Activated naive CD8-positive, alpha-beta T cell treated with anti-CD3 and anti-CD28 coated beads, Interleukin-2, amount 50 U/mL, for 24 hours (primary cell): ENCODE measurements at places on chromosomes 2 and 18.

GRCh38 chr2:148493822-148494563, 150.6 kb upstream of the EPC2 start:
- no peak for DNase-seq

DNA sequence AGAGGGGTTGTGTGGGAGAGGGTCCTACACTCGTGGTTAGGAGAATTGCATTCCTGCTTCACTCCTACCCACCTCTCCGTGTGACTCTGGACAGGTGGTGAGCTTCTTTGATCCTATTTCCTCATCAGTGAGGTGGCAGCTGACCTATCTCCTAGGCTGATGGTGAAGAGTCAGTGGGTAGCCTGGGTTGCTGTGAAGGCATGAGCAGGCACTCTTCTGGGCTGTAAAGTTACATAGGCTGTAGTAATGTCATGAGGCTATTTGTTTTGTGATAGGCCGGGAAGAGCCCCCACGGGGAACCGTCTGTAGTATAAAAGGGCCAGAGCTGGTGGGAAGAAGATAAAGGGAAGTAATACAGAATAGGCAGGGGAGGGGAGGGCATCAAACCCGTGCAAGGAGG, 83.8 kb downstream of the TMEM247 start:
- no peak for DNase-seq

DNA sequence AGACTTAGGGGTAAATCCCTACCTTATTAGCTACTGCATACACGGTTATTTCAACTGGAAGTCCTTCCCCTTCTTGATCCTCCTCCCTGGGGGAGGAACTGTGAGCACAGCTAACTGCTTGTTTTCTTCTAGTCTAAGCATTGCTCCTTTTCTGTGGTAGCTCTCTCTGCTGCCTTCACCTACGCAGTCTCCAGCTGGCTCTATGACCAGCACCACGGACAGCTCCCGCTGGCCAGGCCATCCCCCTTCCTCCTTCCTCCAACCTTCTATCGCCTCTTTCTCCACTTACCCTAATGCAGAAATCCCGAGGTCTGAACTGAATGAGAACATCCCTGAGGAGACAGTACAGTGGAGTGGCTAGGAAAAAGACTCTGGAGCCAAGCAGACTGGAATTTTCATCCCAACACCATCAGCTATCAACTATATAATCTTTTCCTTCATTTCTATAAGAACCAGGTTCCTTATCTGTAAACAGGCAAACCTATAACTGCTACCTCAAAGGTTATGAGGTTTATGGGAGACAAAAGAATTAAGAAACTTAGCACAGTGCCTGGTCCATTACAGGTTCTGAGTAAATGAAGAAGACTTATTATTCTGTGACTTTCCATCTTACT, 4.7 kb upstream of the CFAP65 start:
- DNase-seq, result peak; percentile 33

GRCh38 chr2:86056590-86057331, 48.9 kb downstream of the POLR1A start:
- DNase-seq, result no peak

DNA sequence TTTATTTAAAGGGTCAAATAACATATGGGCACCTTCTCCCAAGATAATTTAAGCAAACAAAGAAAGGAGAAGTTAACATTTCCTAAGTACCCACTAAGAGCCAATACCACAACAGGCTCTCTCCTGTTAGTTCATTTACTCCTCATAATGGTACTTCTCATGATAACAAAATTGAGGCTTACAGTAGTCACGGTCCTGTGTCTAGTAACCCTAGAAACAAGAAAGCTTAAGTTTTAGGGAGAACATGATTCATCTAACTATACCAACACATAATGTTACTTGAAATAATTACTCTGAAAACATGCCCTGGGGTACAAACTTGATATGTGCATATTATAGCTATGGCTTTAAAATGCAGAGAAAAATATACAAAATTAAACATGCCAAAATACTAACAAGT, 19.8 kb downstream of the IWS1 start:
- no peak for DNase-seq

GRCh38 chr2:231680285-231680991, 27.9 kb upstream of the PTMA start:
- no peak for DNase-seq

DNA sequence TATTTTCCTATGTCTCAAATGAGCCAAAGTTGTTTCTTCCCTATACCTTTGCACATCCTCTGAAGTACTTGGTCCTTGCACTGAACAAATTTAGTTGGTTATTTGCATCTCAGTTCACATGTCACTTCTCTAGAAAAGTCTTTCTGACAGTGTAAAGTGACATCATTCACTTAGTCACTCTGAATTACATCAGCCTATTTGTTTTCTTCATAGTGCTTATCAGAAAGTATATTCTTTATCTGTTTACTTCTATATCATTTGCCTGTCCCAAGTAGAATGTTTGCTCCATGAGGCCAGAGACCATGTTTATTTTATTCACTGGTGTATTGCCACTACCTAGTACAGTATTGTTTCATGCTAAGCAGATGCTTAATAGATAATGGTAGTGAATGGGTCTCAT, 173.7 kb downstream of the HNMT start:
- no peak for DNase-seq

GRCh38 chr2:73730810-73731209, 6.3 kb downstream of the TPRKB start:
- DNase-seq, result no peak

GRCh38 chr2:167749016-167749415, 498.4 kb downstream of the STK39 start:
- no peak for DNase-seq

- DNase-seq, result no peak
Observed at GRCh38 chr2:50694798-50695197, 337.1 kb downstream of the NRXN1 start.

DNA sequence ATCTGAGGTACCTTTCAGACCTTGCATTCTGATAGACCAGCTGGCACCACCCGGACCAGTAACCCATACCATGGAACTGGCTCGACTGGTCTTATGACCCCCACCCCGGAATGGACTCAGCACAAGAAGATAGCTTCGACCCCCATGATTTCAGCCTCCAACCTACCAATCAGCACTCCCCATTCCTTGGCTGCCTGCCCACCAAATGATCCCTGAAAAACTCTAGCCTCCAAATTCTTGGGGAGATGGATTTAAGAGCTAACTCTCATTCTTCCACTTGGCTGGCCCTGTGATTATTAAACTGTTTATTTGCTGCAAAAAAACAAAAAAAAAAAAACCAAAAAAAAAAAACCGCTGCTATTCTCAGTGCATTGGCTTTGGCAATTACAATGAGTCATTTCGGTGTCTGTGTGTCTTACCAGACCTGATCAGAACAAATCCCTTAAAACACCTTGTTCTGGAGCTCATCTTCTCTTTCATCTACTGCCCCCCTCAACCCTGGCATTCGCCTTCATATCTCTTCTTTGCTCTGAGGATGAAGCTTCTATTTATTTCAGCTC, 60.1 kb upstream of the KIF5C start:
- no peak for DNase-seq

DNA sequence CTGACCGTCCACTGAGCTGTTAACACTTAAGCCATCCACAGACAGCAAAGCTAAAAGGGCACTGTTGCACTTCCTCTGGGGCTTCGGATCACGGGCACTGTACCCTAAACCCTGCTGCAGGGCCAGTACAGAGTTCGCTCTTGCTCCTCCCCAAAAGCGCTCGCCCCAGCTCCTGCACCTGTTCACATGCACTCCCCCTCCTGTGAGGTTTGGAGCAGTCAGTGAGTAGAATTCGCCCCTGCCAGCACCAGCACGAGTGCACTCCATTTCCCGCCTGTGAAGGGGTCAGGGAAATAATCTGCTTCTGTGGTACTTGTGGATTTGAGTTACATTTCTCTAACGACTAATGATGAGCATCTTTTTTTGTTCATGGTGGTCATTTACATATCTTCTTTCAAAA, 158.8 kb downstream of the PTPRM start:
- DNase-seq, result no peak

DNA sequence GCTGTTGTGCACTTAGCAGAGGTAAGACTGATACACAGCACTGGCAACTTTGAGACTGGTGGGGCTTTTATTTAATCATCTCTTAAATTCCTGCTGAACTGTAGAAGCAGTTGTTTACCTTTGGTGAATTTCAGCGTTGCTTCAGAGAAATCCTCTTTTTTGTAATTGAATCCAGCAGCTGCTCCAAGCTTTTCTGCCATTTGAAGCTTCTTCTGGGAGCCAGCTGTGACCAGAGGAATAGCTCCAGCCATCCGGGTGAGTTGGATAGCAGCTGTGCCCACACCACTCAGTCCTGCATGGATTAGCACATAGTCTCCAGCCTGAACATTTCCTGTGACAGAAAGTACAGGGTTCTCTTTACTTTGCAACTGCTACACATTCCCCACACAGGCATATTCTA, 3.9 kb downstream of the TP53I3 start:
- no peak for DNase-seq

- DNase-seq, result no peak
Observed at GRCh38 chr2:71611781-71612527, 158.6 kb downstream of the DYSF start.

GRCh38 chr2:176569574-176569973, 300.3 kb downstream of the MTX2 start:
- DNase-seq, result no peak

DNA sequence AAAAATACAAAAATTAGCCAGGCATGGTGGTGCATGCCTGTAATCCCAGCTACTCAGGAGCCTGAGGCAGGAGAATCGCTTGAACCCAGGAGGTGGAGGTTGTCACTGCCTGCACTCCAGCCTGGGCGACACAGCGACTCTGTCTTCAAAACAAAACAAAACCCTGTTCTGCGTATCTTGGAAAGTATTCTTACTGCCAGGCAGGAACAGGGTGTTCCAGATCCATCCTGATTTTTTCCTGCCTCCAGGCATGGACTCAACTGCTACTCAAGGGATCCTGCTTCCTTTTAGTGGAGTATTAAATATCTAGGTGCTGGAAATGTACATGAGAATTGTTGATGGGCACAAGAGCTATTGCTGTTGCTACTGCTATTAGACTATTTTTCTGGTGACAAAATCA, 12.3 kb downstream of the HSPD1 start:
- DNase-seq, result no peak

DNA sequence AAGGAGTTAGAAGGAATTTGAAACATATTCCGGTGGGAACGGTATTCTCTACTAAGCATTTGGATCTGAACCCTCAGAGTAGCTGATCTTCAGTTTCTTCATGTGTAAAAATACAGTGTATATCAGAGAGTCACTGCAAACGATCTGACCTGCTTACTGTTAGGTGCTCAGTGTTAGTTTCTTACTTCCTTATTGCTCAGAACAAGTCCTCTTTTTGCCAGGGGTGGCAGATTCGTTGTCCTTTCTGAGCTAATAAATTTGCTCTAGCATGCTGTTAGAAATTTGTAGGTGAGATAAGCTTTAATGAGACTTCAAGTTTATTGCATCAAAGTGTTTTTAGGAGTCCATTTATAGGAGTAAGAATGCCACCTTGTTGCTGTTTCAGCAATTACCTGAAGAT, 15.8 kb downstream of the PLEKHA3 start:
- no peak for DNase-seq

GRCh38 chr18:1522249-1522615, 617.6 kb downstream of the ADCYAP1 start:
- no peak for DNase-seq

DNA sequence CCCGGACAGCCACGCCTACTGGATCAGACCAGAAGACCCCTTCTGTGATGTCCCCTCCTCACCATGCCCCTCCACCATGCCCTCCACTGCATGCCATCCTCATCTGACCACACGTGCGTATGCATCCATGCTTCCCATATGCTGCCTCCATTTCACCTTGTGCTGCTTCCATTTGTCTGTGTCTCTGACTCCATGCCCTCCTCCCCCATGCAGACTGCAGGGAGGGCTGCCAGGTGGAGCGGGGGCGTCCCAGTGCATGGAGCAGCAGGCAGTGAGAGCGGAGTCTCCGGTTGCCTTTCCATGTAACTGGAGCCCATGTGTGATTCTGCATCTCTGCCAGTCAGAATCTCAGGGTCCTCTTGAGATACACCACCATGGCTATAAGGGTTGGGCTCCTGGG, 52.6 kb downstream of the COA5 start:
- no peak for DNase-seq

DNA sequence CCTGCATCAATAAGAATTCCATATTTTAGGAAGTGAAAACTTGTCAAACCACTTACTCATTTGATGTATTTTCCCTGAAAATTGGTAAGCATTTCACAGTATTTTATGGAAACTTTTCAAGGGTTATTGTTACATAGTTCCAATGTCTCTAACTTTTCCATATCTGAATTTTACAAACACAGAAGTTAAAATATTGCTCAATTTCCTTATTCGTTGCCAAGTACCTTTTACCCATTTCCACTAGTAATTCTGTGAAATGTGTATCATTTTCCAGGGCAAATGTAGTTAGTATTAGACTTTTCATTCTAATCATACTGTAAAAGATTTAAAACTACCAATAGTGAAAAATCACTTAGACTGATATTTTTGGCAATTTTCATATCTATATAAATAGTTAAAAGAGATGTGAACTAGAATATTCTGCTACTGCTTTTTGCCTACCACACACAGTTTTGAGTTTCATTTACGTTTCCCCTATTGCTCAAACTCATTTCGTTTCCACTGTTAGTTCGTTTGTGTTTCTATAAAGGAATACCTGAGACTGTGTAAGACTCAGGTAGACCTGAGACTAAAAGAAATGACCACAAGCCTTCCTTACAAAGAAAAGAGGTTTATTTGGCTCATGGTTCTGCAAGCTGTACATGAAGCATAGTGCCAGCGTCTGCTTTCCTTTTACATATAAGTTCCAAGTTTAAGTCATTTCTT, 86.3 kb downstream of the PMS1 start:
- no peak for DNase-seq

DNA sequence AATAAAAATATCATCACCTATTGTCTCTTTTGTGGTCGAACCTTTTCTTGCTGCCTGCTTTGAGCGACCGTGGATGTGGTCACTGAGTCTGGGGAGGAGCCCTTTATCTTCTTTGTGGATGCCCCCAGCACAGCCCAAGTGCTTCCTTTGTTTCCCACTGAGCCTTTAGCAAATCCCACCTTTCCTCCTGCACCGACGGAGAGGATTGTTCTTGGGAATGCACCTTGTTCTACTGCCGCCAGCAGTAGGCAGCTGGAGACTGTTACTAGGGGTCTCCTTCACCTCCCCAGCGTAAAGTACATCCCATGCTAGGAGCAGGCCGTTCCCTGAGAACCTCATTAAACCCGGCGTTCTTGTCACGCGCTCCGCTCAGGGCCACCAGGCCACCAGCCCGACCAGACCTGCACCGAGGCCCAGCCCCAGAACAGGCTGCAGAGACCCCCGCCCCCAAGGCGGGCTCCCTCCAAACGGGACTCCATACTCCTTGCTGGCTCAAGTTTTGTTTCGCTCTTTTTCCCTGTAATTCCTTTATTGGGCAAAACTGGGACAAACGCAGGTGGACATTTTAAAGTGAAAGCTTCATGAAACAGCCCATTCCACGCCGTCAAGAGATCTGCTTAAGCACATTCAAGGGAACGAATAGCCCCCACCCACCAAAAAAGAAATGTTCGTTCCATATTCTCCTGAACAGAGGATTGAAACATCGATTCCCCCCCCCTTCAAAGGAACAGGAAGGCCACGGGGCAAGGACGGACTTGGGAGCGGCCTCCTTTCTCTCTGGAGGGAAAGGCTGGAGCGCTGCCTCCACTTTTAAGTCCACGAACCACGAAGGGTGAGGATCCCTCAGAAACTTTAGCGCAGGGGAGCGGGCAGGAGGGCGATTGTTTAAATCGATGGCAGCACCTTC, 1.1 kb upstream of the MAT2A start:
- peak; percentile 58 for DNase-seq
